Nephron progenitor cell (in vitro differentiated cells): ENCODE measurements at places on chromosomes 2 and 18.

GRCh38 chr2:211349031-211349430 is 792.6 kb downstream of the CPS1 start:
- DNase-seq, result no peak

GRCh38 chr2:38835990-38836389 is 39.7 kb downstream of the DHX57 start:
- no peak for DNase-seq

DNA sequence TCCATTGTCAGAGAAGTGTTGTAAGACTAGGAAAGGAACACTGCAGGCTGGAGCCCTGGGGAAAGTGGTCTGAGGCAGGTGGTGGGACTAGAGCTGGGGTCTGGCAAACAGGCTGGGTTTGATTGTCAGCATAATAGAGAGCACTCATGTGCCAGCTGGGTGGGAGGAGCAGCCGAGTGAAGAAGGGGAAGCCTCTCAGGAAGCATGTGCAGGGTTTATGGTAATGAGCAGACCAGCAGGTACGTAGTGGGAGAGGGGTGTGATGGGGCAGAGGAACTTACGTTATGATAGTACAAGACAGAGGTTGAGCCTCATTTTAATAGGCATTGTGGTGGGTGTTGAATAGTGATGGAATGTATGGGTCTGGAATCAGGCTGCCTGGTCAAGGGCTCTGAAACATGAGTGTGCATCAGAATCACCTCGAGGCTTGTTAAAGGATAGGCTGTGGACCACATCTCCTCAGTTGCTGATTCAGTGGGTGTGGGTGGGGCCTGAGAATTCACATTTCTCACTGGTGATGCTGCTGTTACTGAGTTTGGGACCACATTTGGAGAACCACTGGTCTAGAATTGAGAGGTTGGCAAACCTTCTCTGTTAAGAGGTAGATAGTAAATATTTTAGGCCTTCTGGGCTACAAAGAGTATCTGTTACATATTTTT is 1.7 kb upstream of the MGAT5 start:
- no peak for DNase-seq

DNA sequence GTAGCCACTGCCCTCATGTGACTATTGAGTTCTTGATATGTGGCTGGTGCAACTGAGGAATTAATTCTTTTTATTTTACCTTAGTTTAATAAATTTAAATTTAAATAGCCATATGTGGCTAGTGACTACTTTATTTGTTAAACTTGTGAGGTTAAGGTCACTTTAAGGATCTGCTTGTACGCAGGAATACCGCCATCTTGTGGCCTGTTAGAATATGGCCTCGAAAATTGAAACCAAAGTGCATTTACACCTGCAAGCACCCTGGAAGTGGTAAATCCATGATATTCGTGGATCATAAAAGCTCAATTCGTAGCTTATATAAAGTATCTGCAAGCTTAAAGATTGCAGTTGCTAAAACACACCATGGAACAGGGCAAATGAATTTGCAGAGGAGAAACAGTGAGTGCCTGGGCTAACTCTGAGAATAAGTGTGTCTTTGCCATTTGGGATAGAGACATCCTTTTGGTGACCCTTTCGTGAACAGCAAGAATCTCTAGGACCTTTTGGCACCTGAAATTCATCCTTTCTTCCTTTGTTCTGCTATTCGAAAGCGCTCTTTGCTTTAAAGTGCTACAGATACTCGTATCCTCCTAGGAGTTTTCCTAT is 59.9 kb upstream of the REG3A start:
- peak; percentile 47 for DNase-seq

- DNase-seq, result no peak
Observed at GRCh38 chr2:231278868-231279267, 80.4 kb downstream of the ARMC9 start.
